Stimulated activated CD4-positive, alpha-beta T cell treated with anti-CD3 and anti-CD28 coated beads, Interleukin-2, amount 100 ng/mL, for 48 hours (primary cell): ENCODE measurements at places on chromosomes 16 and 17.
A peak's percentile ranks its signal among the peaks of the same experiment; 100 is the strongest.

GRCh38 chr16:71576971-71577370 is at the start of gene TAT:
Gene TAT (minus strand): TSS chr16:71577092. CDS start chr16:71576415, 677 bp downstream.
- no peak for DNase-seq

DNA sequence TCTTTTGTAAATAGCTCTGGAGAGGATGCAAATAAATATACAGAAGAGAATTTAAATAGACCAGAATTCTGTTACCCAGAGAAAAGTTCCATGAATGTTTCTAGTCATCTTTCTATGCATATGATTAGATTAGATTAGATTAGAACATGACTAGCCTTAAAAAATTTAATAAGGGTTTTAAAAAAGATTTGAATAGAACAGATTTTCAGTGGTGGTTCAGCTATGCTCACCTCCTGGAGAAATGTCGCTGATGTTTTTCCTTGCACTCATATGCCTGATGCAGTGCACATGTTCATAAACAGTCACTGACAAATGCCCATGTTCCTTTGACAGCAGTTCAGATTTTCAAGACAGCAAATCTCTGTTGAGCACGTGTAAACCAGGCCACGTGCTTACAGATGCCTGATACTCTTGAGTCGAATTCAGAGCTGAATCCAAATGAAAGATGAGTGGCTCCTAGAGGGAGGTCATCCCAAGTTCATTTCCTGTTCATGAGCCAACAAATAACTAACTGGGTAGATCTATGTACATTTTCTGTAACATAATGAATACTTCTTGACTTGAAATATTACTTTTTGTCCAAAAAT is 19.9 kb upstream of the RAB11FIP4 start:
- DNase-seq = no peak

- no peak for DNase-seq
Measured at GRCh38 chr16:67926181-67926750, 5.4 kb downstream of the CTRL start.

DNA sequence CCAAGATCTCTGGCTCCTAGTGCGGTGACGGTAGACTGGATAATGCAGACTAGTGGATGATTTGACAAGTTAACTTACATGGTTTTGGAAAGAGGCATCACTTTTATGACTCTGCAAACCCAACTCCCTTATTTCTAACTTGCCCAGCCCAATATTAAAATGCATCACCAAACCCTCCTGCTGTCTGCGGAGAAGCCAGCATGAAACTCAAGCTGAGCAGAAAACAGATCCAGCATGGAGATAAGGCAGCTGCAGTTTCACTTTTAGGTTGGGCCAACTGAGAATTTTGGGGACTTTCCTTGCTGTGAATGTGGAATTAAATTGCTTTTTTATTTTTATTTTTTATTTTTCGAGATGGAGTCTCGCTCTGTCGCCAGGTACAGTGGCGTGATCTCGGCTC is 27.8 kb downstream of the CDH1 start:
- no peak for DNase-seq

GRCh38 chr16:19354371-19354770 is 63.3 kb upstream of the TMC5 start:
- DNase-seq = no peak

GRCh38 chr17:34974179-34974578 is 6.1 kb upstream of the LIG3 start:
- no peak for DNase-seq

- DNase-seq = no peak
Measured at GRCh38 chr17:71942626-71943025, 178.2 kb upstream of the SOX9 start.

DNA sequence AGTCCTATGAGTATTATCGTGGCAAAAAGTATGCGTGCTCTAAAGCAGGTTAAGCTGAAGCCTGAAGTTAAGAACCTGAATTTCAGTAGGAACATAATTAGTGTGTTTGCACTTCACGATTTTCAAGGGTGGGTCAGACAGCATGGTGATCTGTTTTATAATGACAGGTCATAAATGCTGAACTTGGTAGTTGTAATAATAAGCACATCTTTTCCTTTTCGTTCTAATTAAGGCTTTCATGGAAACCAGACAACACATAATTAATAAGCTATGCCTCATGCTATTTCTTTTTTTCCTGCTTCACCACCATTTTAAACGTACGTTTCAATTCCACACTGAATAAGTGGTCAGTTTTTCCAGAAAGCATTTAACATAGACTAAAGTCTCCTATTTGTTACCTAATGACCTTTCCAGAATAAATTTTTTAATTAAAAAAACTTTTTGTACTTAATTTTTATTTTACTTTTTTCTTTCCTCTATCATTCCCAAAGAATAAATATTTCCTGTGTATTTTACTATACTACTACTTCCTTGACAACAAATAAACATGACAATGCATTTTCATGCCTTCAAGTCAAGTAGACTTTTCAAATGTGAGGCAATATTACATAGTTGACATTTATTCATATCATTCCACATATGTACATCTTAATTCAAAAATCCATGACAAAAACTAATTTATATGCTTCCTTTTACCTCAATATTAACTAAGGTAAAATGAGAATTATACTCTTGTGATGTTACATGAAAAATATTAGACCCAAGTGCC is 22.4 kb downstream of the CMC2 start:
- no peak for DNase-seq

DNA sequence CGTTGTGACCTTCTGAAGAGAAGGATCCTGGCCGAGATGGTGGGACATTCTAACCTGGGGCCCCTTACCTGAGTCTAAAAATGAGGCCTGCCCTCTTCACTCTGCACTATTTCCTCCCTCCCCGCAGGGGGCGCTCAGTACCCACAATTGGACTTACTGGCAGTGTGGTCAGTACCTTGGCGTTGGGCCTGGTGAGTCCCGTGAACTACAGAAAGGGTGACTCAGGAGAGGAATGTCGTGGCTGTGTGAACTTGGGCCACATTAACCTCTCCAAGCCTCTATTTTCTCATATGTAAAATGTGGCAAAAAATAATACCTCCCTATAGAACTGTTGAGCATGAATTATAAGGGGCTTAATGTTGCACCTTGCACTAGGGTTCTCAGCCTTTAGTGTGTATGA is 3.9 kb downstream of the RSAD1 start:
- DNase-seq = peak; percentile 77

DNA sequence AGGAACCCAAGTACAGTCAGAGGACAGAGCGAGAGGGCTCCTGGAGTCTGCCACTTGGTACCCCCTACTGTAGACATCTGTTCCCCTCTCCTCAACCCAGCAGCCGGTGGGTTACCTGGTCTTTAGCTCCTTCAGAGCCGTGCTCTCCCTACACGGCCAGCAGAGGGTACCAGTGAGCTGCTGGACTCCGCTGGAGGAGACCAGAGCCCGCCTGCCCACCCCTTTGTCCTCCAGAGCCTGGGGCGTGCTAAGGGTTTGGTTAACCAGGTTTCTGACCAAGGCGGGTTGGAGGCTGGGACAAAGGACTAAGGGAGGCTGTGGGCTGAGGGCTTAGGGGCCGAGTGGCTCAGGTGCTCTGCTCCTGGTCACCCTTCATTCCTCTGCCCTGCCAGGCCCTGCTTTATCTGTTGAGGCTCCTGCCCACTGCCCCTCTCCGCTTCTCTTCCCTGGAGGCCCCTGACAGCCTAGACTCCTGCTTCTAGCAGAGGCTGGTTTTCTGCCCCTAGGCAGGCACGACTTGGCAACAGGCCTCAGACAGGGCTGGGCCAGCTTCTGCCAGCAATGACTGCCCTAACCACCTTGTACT is 2.7 kb upstream of the HSD11B2 start:
- peak; percentile 54 for DNase-seq

DNA sequence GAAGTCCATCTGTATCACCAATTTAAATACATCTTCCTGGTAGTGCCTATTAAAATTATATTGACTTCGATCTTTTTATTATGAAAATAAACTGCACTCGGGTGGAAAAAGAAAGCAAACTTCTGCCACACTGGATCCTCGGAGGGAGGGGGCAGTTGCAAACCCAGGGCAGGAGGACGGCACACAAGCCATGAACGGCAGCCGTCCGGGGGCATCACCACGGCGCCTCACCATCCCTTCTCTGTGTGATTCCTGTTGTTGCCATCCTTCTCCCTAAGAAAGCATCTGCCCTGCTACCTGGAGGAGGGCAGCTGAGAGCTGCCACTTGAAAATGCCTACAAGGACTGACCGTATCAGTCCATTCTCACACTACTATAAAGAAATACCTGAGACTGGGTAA is 53.9 kb upstream of the ENPP7 start:
- DNase-seq = no peak

DNA sequence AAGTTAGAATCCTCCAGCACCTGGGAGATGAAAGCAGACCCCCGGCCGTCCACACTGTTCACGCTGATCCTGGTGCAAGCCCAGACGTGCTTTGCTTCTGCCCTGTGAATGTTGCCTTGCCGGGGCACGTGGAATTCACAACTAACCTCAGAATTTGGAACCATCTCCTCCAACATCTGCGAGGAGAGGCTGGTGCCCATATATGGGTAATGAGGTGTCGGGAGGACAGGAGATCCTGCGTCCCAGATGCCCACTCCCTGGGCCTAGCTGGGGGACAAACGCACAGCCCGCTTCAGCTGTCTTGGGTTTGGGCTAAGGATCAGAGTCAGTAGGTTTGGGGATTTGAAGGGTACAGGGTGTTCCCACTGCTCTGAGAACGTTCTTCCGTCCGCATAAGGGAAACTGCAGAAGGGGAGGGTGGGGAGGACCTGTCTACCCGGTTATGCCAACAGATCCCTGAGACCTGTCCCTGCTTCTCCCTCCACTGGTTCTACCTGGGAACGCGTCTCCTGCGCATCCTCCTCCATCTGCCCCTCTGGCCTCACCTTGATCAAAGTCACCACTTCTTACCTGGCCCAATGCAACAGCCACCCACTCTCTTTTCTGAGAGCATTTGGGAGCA is 14.1 kb downstream of the PPL start:
- no peak for DNase-seq

GRCh38 chr17:59221159-59221847 is 992 bp downstream of the GDPD1 start:
- peak; percentile 2 for DNase-seq

DNA sequence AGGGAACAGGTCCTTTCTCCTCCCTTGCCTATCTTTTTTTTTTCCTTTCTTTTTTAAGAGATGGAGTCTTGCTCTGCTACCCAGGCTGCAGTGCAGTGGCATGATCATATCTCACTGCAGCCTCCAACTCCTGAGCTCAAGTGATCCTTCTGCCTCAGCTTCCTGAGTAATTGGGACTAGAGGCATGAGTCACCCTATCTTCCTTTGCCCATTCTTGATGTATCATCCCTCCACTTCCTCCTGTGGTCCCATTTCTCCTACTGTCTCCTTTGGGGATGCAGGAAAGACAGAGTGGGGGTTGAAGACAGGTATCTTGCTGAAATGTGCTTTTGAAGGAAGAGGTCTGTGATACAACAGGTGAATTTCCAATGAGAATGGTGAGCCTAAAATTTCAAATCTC is 5.5 kb downstream of the MYO19 start:
- DNase-seq = no peak

DNA sequence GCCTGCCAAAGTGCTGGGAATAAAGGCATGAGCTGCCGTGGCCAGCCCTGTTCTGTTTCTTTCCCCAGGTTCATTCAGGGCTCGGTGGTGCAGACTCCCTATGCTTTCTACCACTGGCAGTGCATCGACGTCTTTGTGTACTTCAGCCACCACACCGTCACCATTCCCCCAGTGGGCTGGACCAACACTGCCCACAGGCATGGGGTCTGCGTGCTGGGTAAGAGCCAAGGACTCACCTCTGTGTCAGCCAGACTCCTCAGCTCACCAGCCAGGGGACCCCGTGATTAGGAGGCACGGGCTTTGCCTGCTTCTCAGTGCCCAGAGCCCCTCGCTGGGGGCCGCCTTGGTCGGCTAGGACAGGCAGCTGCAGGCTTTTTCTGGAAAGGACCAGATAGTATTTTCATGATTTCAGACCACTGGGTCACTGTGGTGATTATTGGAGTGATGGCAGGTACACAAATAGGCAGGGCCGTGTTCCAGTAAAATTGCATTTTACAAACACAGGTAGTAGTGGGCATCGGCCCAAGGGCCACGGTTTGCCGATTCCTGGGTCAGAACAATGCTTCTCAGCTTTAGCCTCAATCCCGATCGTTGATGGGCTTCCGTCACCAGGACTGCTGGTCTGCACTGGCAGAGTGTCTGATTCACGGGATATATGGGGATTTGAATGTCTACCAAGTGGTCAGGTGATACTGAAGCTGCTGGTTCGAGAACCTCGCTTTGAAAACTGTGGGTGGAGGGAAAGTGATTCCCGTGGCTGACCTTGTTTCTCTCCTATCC is 5.0 kb downstream of the ENGASE start:
- no peak for DNase-seq

GRCh38 chr16:28610595-28611191 is 849 bp upstream of the SULT1A1 start:
- DNase-seq = no peak

DNA sequence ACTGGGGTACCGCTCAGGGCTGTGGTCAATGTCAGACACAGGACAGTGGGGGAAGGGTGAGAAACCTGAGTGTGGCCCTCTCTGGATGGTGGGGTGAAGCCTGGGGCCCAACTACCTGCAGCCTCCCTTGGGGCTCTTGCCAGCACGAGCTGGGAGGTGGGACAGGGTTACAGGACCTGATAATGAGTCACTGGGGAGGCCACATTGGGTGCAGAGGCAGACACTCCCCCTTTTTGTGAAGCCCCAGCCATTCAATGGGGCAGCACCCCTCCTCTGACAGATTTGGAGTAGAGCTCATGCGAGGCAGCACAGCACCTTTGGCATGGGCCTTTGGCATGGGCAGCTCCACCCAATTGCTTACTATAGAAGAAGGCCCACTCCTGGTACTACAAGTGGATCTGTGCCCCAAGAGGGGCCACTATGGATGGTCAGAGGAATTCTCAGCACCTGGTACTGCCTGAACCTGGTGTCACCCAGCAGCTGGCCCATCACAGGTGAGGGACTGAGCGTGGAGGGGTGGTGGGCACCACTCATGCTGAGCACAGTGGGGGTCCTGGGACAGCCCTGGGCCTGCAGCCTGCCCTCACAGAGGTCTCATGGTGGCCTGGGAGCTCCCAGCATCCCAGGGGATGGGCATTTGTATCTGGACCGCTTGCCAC is 45.2 kb upstream of the SMPD3 start:
- DNase-seq = no peak

DNA sequence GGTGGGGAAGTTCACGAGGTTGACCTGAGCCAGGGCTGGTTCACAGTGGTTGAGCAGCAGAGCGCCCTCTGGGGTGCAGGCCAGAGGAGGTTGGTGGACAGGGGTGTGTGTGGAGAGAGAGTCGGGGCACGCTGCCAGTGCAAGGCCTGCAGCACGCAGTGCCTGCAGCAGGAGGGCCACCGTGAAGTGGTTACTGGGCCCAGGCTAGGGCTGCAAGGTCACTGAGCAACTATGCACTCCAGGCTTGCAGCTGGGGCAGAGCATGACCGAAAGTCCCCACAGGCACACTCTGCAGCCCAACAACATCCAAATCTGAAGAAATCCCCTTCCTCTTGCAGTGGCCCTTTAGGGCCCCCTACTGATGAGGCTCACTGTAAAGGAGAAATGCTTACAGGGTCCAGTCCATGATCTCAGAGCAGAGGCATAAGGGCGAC is 89.1 kb upstream of the NOL11 start:
- DNase-seq = no peak
